ENCODE measurements at places on chromosomes 4 and X. TPM values are rescaled to one million over a fixed set of nuclear protein-coding genes. Genes with fewer than 3 reads are reported as not detected.

Gene F11
- not detected for total RNA-seq

Gene SPANXB1
- not detected for total RNA-seq

Gene AFP
- total RNA-seq, result 0.38 TPM

Gene BCLAF3
- 6.8 TPM for total RNA-seq

Gene P2RY4
- not detected for total RNA-seq

Gene STBD1
- total RNA-seq, result 8.8 TPM

Gene SSX2
- total RNA-seq, result not detected

Gene AADAT
- total RNA-seq, result 2.0 TPM

All from regular cardiac myocyte (primary cell).